ENCODE measurements at places on chromosomes 5 and 9. TPM values are rescaled to one million over a fixed set of nuclear protein-coding genes. Genes with fewer than 3 reads are reported as not detected.

TMEM252 gene
- total RNA-seq, result not detected

EGFLAM gene
- total RNA-seq, result 132 TPM

PKD2L2 gene
- total RNA-seq, result not detected

PCDHB3 gene
- total RNA-seq, result 3.6 TPM

CDC20B gene
- total RNA-seq, result not detected

FAM81B gene
- not detected for total RNA-seq

PLPP7 gene
- 13.9 TPM for total RNA-seq

CYSRT1 gene
- 0.42 TPM for total RNA-seq

NR2F1-AS1 gene
- 23.2 TPM for total RNA-seq

ELAVL2 gene
- not detected for total RNA-seq

CLIC3 gene
- 1.6 TPM for total RNA-seq

TMEM203 gene
- 24.8 TPM for total RNA-seq

TTC16 gene
- not detected for total RNA-seq

RASGEF1C gene
- total RNA-seq, result not detected

ZBED3 gene
- 21.6 TPM for total RNA-seq
